ENCODE measurements at places on chromosomes 4 and X.

DNA sequence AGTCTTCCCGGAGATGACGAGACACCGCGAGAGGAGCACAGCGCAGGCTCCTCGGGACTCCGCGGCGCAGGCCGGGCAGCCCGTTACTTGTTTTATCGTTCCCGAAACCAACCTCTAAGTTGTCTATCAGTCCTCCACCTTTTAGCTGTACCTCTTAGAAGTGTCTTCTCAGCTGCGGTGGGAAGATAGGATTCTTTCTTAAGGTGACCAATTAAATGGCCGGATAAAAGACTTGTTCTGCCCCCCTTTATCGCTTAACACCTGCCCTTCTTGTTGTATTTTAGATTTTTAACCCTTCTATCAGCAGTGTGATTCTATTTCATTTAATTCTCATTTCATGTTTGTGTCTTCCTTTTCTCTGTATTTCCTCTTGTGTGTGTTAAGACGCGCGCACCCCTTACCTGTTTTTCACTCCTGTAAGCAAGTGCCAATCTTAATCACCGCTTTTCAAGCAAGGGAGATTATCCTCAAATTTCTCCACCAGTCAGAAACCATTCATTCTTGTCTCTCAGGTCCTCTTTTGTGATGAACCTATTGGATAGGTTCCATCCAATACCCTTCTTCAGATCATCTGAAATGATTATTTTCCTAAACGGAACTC, at the start of gene SLC9B2:
Gene SLC9B2, minus strand, starts transcription at position 15 of the 601 bp plus-strand sequence. CDS start 9,211 bp downstream, outside the sequence.
- DNase-seq: peak; percentile 61

DNA sequence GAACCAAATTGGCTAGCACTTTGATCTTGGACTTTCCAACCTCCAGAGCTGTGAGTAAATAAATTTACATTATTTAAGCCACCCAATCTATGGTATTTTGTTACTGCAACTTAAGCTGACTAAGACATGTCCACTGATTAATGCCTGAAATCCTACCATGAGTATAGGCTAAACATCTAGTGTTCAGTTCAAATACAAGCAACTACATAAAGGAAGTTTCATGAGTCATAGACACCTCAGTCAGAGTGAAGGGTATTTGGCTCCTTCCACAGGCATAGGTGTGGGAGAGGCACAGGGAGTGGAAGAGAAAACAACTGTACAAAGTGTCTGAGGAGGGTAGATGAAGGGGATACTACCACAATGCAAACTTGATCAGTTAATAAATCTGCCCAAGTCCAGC, 35.5 kb upstream of the PCDH19 start:
- no peak for DNase-seq

DNA sequence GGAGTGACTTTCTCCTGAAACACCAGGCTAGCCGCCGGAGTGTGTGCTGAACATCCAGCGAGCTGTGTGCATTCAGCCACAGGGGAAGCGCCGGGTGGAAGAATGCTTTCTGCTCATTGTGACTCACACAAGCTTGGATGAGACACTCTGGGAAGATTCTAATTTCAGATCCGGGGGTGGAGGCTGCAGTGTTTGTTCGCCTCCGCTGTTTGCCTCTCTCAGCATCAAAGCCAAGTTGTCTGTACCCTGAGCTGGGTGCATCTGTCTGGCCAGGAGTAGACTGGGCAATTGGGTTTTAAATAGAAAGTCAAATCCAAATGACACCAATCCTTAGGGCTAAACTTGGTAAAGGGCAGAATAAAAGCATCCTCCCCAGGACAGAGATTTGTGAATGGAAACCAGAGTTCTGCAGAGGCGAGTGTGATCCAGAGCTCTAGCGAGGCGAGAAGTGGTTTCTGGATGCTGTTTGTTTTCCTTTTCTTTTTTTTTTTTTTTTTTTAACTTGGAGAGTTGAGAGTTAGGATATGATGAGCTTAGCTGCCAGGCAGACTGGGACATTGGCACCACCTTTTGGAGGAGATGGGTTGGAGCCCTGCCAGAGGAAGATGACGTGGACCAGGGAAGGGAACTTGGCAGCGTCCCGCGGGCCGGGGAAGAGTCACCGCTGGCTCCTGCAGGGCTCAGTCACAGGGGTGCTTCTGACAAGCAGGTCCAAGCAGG, 196.0 kb upstream of the PSAPL1 start:
- DNase-seq: peak; percentile 69

- no peak for DNase-seq
Measured at GRCh38 chrX:46992070-46992469, 79.8 kb downstream of the JADE3 start.
